Mesenchymal stem cell (in vitro differentiated cells and primary cell): ENCODE measurements at places on chromosomes 2 and 18.

- DNase-seq: peak; percentile 22
These were observed 3.3 kb downstream of the SLC8A1 start for GRCh38 chr2:40448476-40449079.

- DNase-seq: no peak
These were observed 574.4 kb upstream of the KLHL29 start for GRCh38 chr2:22810602-22811001.

DNA sequence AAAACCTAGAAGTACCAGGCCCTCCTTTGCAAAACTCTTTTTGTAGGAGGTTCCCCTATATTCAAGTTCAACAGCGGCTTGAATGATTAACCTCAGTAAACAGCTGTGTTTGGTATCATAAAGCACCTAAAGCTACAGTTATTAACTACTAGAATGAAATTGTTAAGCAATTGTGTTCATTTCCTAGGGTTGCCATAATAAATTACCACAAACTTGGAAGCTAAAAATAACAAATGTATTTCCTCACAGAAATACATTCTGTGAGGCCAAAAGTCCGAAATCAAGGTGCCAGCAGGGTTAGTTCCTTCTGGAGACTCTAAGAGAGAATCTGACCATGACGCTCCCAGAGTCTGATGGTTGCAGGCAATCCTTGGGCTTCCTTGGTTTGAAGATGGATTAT lies 202.1 kb upstream of the ACVR2A start:
- DNase-seq: no peak

DNA sequence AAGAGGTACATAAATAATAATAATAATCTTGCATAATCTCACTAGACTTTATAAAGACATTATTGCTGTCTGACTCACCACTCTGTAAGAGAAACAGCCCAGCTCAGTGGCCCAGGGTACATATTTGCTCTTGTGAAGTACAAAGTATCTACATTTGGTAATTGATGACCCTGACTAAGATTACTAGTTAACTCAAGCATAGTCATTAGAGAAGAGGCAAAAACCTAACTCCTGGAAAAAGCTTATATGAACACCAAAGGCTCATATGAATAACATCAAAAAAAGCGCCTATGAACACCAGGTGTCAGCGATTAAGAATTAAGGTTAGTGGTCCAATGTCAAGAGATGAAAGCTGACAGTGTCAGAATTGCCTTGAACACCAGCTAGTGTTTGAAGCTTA lies 38.4 kb downstream of the RAD51AP2 start:
- DNase-seq: peak; percentile 34

GRCh38 chr18:13240060-13240725 lies 21.6 kb downstream of the LDLRAD4 start:
- DNase-seq: no peak

GRCh38 chr2:46380038-46380940 lies 83.1 kb downstream of the EPAS1 start:
- no peak for DNase-seq

DNA sequence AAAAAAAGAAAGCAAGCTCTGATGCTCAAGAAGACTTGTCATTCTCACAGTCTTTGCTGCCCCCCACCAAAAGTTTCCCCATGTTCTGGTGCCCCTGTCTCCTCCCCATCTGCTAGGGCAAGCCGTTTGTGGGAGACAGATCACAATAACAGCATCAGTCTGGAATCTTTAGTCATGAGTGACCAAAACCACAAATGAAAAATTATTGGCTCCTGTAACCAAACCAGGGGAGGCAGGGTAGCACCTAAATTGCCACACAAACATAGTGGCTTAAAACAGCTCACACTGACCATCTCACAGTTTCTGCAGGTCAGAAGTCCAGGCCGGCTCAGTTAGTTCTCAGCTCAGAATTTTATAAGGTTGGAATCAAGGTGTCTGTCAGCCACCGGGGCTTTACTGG lies 9.1 kb upstream of the B3GNT7 start:
- peak; percentile 78 for DNase-seq
